ENCODE measurements at places on chromosomes 13 and 19.

- DNase-seq = no peak
Observed at GRCh38 chr19:49502866-49503581, 6.8 kb downstream of the RPS11 start.

DNA sequence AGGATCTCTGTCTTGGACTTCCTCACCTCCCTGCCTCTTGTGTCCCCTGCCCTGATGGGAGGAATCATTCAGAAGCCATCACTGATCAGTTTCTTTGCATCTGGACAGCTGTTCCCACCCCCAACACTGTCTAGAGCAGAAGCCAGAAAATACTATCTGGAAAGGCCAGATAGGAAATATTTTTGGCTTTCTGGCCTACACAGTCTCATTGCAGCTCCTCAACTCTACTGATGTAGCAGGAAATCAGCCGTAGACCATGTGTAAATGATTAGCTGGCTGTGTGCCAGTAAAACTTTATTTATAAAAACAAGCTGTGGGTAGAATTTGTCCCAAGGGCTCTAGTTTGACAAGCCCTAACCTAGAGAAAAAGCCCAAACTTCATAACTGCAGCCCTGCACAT is 5.6 kb downstream of the SIGLEC7 start:
- no peak for DNase-seq

- DNase-seq = no peak
Observed at GRCh38 chr13:60000081-60000480, 163.6 kb downstream of the DIAPH3 start.

GRCh38 chr13:23680845-23681669 is 110.8 kb downstream of the TNFRSF19 start:
- no peak for DNase-seq

DNA sequence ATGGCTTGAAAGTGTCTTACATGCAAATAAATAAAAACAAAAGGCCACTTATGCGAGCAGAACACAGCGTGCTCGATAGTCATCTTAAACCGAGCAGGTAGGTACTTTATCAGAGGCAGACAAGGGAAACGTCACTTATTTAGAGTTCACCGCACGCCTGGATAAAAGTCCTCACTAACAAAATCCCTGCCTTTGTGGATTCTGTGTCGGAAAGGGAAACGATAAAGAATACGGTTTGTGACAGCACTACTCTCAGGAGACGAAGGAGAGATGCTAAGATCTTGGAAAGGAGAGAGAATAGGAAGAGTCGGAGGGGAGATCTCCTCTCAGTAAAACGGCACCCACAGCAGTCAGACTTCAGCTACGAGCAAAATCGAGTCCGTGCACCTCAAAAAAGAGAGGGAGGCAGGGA is 581 bp downstream of the RCBTB1 start:
- DNase-seq = no peak

DNA sequence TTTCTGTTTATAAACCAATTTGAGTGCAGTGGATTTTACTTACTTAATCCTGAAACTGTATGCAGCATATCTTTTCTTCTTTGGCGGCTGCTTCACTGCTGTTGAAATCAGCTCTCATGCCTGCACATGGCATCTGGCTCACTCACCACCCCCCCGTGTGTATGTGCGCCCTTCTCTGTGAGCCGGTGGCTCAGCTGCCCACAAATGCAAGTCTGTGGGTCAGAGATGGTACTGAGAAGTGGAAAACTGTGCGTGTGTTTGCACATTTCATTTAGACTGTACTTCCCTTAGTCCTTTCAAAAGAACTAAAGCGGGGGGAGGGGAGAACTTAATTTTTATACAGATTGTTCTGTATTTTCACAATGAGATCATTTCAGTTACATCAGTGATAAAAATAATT is 307.6 kb downstream of the SHISA2 start:
- DNase-seq = no peak

DNA sequence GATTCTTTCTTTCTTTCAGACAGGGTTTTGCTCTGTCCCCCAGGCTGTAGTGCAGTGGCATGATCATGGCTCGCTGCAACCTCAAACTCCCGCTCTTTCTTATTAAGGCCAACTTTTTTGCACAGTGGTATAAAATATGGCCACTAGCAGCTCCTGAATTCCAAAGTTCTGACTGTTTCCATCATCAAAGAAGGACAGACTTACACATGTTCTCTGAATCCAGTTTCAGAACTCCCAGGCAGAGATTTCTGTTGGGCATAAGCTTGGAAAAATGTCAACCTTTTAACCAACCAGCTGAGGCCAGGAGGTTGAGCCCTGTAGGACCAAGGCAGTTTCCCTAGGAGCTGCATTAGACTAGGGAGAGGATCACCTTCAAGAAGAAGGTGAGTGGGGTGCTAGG is 184.1 kb downstream of the HS6ST3 start:
- DNase-seq = peak; percentile 38

DNA sequence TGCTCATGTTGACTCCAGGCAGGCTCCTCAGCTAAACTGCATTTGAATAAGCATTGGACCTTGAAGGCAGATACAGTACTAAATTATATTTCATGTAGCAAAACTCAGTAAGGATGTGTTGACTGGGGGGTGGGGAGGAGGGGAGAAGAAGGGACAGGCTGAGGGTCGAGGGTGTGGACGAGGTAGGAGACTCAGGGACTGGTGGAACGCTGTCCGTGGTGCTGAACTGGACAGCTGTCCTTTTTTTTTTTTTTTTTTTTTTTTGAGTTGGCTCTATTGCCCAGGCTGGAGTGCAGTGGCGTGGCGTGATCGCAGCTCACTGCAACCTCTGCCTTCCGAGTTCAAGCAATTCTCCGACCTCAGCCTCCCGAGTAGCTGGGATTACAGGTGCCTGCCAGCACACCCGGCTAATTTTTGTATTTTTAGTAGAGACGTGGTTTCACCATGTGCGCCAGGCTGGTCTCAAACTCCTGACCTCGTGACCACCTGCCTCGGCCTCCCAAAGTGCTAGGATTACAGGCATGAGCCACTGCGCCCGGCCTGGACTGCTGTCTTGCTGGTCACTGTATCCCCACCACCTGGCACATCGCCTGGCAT is 33.2 kb upstream of the CASP14 start:
- DNase-seq = no peak

DNA sequence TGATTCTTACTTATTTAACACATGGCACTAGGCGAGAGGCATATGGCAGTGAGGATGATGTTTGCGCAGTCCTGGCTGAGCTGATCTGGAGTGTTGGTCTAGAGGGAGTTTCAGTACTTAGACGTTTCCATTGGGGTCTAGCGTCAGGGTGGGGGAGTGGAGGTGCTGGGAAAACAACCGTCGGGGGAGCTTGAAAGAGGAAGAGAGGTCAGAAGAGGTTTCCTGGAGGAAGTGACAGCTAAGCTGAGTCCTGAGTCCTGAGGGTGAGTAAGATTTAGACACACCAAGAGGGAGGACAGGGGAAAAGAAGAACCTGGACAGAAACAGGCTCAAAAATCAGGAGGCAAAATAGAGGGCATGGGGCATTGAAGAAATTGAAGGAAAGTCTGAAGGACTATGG is 81.4 kb downstream of the ALOX5AP start:
- DNase-seq = no peak

Data from SJSA1 (cell line).